ENCODE measurements at places on chromosomes 6 and 20.

DNA sequence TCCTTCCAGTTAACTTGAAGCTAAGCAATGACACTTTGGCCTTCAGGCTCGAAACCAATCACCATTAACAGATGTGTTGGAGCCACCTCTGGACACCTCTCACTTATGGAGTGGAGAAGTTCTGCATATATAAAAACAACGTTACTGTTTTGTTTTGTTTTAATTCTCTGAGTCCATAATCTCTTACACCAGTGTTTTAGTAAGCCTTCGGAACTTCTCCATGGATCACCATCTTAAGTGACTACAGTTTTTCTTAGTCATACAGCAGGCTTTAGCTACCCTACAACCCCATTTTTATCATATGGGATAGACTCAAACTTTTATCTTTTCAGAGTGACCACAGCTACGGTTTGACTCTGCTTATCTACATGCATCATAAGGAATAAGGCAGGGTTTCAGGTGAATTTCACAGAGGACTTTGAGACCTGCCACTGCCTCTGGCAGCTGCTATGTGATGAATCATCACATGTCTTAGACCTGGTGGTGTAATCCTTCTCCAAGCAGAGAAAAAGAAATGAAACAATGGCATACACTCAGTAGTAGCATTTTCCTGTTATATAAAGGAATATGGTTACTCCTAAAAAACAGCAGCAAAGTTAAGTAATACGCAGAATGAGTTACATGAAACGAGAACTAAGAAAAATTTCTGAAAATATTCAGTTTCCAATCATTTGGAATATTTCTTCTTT, 5.5 kb upstream of the HDDC2 start:
- H3K27ac ChIP-seq = no peak overlapping the region
- H3K4me3 ChIP-seq = no peak overlapping the region
- no peaks in the 10 kb centered on the region for H3K36me3 ChIP-seq
- DNase-seq = no peak
- no peaks in the 10 kb centered on the region for H3K4me1 ChIP-seq

DNA sequence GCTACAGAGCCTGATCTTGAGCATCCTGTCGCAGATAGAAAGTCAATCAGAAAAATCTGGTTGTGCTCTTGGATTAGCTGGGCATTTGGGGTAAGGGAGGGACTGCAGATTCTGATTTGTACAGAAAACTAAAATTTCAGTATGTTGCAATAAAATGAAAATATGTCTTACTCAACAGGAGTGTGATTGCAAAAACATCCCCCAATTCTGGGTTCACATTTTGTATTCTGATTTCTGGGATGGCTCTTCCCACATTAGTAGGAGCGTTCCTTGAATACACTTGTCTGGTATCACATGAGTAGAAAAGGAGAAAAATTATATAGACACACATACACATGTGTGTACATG, 40.5 kb downstream of the PANK2 start:
- H3K4me1 ChIP-seq = peaks cover 13% of the 10 kb centered on the region
- no peaks in the 10 kb centered on the region for H3K36me3 ChIP-seq
- H3K4me3 ChIP-seq = no peak overlapping the region
- no peak for DNase-seq
- H3K27me3 ChIP-seq = no peaks in the 10 kb centered on the region

GRCh38 chr6:106757722-106758467, 128.5 kb downstream of the QRSL1 start:
- no peak overlapping the region for H3K27ac ChIP-seq
- no peaks in the 10 kb centered on the region for H3K36me3 ChIP-seq
- no peak for DNase-seq
- no peak overlapping the region for H3K4me3 ChIP-seq
- no peaks in the 10 kb centered on the region for H3K4me1 ChIP-seq

DNA sequence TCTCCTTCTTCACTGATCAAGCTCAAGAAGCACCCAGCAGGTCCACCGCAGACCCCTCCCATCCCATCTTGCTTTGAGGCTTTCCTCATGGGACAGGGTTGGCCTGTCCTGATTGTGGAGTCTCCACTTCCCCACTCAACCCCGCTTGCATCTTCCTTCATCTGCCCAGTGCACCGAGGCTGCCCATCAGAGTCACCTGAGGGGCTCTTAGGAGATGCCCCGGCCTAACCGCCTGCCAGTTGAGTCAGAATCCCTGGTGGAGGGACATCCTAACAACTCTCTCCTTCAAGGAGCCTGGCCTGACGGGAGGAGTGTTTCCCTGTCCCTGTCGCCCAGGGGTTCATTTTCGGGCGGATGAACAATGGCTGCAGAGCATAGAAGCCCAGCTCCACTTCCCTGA, 46.1 kb downstream of the RBM38 start:
- no peak for DNase-seq
- H3K4me3 ChIP-seq = no peak overlapping the region
- no peak overlapping the region for H3K27ac ChIP-seq
- no peaks in the 10 kb centered on the region for H3K27me3 ChIP-seq
- H3K4me1 ChIP-seq = peaks cover 30% of the 10 kb centered on the region

DNA sequence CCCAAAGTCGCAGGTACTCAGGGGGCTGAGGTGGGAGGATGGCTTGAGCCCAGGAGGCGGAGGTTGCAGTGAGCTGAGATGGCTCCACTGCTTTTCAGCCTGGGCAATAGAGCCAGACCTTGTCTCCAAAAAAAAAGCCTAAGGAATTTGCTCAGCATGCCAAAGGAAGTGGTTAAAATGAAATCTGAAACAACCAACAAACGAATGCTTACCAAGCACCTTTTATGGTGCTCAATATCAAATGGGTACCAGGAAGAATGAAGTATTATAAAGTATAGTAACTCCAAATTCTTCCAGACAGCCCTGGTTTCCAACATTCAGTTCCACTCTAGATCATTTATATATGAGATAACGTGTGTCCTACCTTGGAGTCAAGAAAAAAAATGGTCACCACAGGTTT, 14.0 kb downstream of the GMDS start:
- no peak for DNase-seq
- no peaks in the 10 kb centered on the region for H3K36me3 ChIP-seq
- H3K27me3 ChIP-seq = no peaks in the 10 kb centered on the region

- no peaks in the 10 kb centered on the region for H3K36me3 ChIP-seq
- peaks cover 2% of the 10 kb centered on the region for H3K4me1 ChIP-seq
- no peak overlapping the region for H3K4me3 ChIP-seq
- DNase-seq = no peak
- no peak overlapping the region for H3K27ac ChIP-seq
Observed at GRCh38 chr6:88454658-88455057, 288.5 kb upstream of the CNR1 start.

DNA sequence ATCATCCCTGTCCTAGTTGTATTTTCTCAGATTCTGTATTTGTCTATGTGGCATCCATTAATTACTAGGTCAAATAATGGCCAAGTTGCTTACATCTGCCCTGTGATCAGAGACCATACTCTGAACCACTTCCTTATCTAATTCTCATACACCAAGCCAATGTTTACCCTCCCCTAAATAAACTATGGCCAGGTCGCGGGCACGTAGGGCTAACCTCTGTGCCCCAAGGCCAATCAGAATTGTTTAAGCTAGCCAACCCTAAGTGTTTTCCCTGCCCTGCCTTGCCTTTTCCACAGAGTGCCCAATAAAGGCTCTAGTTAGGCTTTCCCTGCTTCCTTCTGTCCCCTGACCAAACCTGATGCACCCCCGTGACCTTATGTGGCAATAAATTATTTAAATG, 2.8 kb upstream of the CALHM4 start:
- H3K36me3 ChIP-seq = no peaks in the 10 kb centered on the region
- no peak overlapping the region for H3K27ac ChIP-seq
- H3K4me3 ChIP-seq = no peak overlapping the region
- no peak for DNase-seq

DNA sequence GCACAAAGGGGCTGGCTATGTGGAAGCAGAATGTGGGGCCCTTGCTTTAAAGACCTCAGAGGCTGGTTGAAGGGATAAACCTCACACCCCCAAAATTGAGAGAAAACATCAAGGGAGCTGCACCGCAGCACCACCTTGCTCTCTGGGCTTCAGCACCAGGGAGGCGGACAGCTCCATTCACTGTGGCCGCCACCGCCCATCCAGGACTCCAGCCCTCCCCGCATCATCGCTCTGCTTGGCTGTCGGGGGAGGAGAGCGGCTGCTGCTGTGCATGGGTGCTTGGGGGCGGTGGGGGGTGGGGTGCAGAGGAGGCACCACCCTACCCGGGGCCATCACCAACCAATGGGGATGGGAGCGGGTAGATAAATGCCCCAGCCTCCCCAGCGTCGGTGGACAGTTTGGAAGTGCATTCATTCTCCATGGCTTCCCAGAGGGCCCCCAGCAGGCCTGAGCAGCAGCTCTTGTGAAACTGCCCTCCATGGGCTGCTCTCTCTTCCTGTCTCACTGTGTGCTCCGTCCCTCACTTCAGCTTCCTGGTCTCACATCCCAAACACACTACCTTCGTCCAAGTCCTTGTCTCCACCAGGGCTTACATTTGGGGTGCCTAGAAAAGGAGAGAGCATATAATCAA, 75.7 kb upstream of the BHLHE23 start:
- DNase-seq = peak; percentile 61
- H3K4me1 ChIP-seq = no peaks in the 10 kb centered on the region
- H3K4me3 ChIP-seq = no peak overlapping the region
- no peaks in the 10 kb centered on the region for H3K27me3 ChIP-seq

- H3K27ac ChIP-seq = no peak overlapping the region
- DNase-seq = no peak
- no peaks in the 10 kb centered on the region for H3K4me1 ChIP-seq
- no peak overlapping the region for H3K4me3 ChIP-seq
- H3K27me3 ChIP-seq = no peaks in the 10 kb centered on the region
Observed at GRCh38 chr20:17482536-17482935, 48.6 kb downstream of the BFSP1 start.

DNA sequence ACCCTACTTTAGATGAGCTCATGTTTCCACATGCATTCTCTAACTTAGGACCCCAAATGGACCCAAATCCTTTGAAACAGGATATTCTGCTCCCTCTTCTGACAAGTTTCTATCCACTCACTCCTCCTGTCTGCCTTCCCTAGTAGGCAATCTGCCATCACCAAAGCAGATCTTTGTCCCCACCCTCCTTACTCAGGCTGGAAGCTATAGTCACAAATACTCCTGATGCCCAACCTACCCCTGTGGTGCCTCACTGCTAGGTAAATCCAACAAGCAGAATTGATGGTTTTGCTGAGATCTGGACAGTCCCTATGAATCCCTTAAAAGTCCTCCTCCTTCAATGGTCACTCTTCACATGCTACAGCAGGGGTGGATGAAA, 21.7 kb downstream of the ELOVL5 start:
- no peak overlapping the region for H3K4me3 ChIP-seq
- H3K27ac ChIP-seq = peak overlapping the region; percentile 11
- no peak for DNase-seq
- peaks cover 13% of the 10 kb centered on the region for H3K4me1 ChIP-seq
- H3K27me3 ChIP-seq = no peaks in the 10 kb centered on the region

GRCh38 chr6:122068291-122068769, 331.1 kb upstream of the HSF2 start:
- H3K27me3 ChIP-seq = no peaks in the 10 kb centered on the region
- H3K27ac ChIP-seq = no peak overlapping the region
- no peak overlapping the region for H3K4me3 ChIP-seq
- no peak for DNase-seq
- H3K36me3 ChIP-seq = no peaks in the 10 kb centered on the region

DNA sequence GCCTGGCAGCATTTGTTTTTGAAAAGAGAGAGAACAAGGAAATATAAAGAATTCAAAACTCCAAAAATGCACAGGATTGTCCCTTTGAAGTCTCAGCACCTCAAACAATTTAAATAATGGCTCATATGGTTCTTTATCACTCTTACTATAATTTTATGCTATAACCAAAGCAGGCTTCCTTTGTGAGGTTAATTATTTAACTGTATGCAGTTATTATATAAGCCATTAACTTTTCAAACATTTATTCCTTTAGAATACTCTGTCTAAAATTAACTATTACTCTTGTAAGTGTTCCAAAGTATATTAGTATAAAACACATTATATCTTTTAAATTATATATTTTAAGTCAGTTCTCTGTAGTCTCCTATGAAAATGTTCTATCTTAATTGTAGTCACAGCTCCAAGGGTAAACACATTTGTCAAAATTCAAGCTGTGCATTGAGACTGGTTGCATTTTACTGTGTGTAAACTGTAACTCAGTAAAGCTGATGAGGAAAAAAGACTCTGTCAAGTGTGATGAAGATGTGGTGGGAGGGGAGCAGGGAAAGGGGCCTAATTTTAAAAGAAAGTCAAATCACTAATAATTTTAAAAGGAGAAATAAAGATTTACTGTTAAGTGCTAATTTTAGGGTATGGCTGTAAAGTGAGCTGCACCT, 20.0 kb upstream of the PLAGL1 start:
- no peak overlapping the region for H3K27ac ChIP-seq
- no peaks in the 10 kb centered on the region for H3K36me3 ChIP-seq
- H3K4me1 ChIP-seq = no peaks in the 10 kb centered on the region
- no peak for DNase-seq

- no peak for DNase-seq
- peaks cover 38% of the 10 kb centered on the region for H3K4me1 ChIP-seq
- H3K4me3 ChIP-seq = no peak overlapping the region
- H3K36me3 ChIP-seq = no peaks in the 10 kb centered on the region
Observed at GRCh38 chr20:31843288-31843687, 2.1 kb downstream of the FOXS1 start.

GRCh38 chr6:33286946-33287914, 1.8 kb downstream of the WDR46 start:
- no peak for DNase-seq
- H3K27ac ChIP-seq = no peak overlapping the region
- no peaks in the 10 kb centered on the region for H3K27me3 ChIP-seq
- no peaks in the 10 kb centered on the region for H3K36me3 ChIP-seq
- H3K4me3 ChIP-seq = no peak overlapping the region

DNA sequence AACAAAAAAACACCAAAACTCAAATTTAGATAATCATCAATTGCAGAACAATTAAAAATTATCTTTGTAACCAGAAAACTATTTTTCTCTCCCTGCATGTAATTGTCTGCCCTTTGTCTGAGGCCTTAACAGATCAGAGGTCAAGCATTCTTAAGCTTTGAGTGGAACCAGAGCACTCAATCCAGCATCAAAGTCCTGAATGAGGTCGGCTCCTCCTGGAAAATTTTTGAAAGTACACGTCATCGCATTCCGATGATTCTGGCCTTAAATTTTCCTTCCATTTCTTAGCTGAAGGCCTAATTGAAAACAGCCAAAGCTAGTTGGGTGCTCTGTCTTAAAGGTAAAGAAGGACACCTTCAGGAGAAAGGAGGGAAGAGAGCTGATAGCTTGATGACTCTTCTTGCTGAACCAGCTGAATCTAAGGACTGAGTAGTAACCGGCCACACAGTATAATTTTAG, 510.2 kb upstream of the SULF2 start:
- no peak overlapping the region for H3K27ac ChIP-seq
- H3K27me3 ChIP-seq = no peaks in the 10 kb centered on the region
- no peak overlapping the region for H3K4me3 ChIP-seq
- H3K4me1 ChIP-seq = peaks cover 10% of the 10 kb centered on the region
- DNase-seq = no peak

DNA sequence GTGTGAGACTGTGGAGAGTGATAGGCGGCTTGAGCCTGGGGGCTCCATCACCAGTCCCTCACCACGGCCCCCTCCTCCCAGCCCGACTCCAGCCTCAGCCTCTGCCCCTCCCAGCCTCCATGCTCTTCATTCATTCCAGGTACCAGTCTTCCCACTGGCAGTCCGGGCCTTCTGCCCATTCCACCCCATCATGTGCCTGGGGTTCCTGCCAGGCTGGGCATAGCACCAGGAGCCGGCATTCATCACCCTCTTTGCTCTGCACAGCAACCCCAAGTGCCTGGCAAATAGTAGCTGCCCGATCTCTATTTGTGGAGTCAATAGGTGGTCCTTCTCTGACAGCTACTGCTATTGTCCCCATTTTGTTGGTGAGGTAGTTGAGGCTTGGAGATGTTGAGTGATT, 39.6 kb upstream of the GTSF1L start:
- H3K27ac ChIP-seq = no peak overlapping the region
- H3K36me3 ChIP-seq = no peaks in the 10 kb centered on the region
- H3K4me3 ChIP-seq = no peak overlapping the region
- no peaks in the 10 kb centered on the region for H3K27me3 ChIP-seq
